Lower leg skin (tissue), 4 donors: ENCODE measurements at places on chromosomes 3 and 15.

DNA sequence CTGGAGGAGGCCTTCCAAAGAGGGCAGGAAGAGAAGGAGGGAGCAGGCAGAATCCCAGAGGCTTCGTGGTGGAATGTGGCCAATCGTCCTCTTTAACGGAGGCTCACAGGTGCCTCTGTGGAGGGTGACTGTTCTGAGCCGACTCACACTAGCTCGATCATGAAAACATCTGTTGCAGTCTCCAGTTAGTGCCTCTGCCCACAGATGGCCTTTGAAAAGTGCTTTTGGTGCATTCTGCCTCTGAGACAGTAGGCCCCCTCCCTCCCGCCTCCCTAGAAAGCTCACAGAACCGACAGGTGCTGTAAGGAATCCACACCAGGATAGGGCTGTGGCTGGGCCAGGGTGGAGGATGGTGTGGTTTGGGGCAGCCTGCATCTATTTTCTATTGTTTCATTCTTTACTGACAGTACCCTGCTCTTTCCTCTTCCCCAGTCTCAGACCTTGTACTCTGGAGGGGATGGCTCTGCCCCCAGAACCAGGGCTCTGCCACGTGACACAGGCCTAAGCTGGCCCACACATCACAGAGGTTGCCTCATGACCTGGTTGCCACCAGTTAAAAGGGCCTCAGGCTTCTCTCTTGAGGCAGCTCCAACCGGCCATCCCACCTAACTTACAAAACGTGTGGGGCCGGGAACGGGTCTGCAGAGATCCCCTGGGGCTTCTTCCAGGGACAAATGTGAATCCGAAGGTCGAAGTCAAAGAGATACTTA, 27.2 kb upstream of the PIGZ start:
- no peak for DNase-seq

- DNase-seq: peak; percentile 16
Measured at GRCh38 chr3:195240171-195240701, 30.7 kb downstream of the XXYLT1 start.

- DNase-seq: no peak
Measured at GRCh38 chr3:136714020-136714419, 38.2 kb downstream of the STAG1 start.

- no peak for DNase-seq
Measured at GRCh38 chr3:113659101-113659541, 37.3 kb downstream of the USF3 start.

- DNase-seq: no peak
Measured at GRCh38 chr15:98904544-98904943, 103.0 kb downstream of the PGPEP1L start.

DNA sequence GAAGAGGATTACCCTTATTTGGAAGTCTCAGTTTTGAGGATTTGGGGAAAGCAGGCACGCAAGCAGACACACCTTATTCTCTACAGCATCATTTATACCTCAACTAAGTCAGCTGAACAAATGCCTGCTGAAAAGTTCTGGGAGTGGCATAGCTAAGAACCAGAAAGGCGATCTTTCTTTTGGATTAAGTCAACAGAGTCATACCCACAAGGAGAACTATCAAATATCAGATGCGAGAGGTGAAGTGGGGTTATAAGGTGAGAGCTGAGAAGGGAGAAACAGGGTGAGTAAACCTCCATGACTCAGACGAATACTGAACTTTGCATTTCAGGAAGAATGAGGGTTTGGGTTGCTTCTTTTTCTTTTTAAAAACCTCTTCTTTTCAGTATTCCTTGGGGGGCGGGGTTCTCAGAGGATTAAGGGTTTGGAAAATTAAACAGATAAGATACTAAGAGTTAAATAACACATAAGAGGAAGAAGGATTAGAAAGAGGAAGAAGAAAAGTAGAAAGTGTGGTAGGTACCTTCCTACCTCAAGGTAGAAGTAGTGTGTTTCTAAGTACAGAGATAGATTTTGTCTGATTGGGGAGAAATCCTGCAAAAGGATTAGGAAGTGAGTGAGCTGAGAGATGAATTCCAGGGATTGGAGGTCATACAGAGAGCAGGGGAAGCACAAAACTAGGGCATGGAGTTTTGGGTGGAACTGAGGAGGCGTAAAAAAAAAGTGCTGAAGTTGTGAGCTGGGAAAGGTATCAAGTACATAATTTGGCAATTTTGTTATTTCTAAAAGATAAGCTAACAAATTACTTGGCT, 41.3 kb upstream of the ICE2 start:
- DNase-seq: no peak

- no peak for DNase-seq
Measured at GRCh38 chr3:21645121-21645897, 105.7 kb downstream of the ZNF385D start.

- no peak for DNase-seq
Measured at GRCh38 chr15:90893175-90894090, 9.1 kb downstream of the FES start.

GRCh38 chr3:63886858-63887257, 23.2 kb downstream of the ATXN7 start:
- no peak for DNase-seq

- DNase-seq: no peak
Measured at GRCh38 chr15:68419301-68420175, 12.4 kb downstream of the ITGA11 start.

- DNase-seq: no peak
Measured at GRCh38 chr3:94004301-94004910, 24.0 kb downstream of the STX19 start.

- DNase-seq: no peak
Measured at GRCh38 chr3:15050405-15051092, 14.6 kb downstream of the MRPS25 start.

GRCh38 chr3:38545550-38545949, 49.4 kb downstream of the EXOG start:
- DNase-seq: peak; percentile 53

DNA sequence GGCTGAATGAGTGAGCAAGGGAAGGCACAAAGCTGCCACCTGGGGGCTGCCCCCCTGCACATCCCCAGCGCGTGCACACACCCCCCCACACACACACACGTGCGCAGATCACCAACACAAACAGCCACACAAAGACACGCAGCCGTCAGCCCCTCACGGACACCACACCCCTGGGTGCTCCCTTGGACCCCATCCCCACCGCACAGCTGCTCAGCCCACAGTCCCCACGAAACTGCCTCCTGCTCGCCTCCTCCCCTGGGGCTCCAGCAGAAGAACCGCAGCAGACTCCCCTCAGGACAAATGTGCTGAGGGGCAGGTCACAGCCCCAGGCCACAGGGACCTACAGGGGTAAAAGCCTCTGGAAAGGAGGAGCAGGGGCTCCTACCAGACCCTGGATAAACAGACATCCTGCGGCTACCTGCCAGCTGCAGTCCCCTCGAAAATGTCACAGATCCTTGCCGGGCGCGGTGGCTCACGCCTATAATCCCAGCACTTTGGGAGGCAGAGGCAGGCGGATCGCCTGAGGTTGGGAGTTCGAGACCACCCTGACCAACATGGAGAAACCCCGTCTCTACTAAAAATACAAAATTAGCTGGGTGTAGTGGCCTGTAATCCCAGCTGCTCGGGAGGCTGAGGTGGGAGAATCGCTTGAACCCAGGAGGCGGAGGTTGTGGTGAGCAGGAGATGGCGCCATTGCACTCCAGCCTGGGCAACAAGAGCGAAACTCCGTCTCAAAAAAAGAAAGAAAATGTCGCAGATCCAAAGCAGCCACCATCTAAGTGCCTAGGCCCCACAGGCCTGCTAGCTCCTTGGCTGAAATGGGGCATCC, 6.5 kb downstream of the TWF2 start:
- no peak for DNase-seq

- no peak for DNase-seq
Measured at GRCh38 chr3:10494180-10494579, 11.2 kb downstream of the ATP2B2 start.

DNA sequence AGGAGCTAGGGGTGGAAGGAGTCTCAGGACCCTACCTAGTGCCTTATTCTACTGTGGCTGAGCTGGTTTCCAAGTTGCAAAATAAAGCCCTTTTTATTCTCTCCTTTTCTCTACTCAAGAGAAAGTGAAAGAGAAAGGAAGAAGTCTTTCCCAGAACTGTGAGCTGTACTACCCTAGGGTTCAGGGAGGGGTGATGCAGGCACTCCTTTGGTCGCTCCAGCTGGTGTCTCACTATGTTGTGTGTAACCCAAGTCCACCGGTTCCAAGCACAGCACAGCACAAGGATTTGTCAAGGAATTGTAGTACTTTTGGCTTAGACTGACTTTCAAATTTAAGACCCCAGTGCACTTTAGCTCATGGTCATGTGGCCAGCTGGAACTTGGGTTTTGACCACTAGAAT, 1721.7 kb downstream of the OTOL1 start:
- DNase-seq: no peak

GRCh38 chr3:47802734-47803479, at the start of gene DHX30:
TSS of gene DHX30 (plus strand) at chr3:47803138. CDS start at chr3:47810684, 7,546 bp downstream.
- peak; percentile 96 for DNase-seq

DNA sequence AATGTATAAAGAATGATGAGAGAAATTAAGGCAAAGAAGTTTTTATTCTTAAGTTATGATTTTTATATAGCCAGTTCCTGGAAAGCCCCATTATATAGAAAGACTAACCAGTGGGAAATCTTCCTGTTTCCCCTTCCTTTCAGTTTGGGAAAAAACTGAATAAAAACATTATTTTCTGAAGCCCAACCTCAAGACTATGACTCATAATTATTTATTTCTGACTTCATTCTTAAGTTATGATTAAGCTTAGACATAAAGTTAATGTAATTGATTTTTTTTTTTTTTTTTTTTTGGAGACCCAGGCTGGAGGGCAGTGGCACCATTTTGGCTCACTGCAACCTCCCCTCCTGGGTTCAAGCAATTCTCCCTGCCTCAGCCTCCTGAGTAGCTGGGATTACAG, 55.8 kb downstream of the TRPC1 start:
- DNase-seq: no peak

GRCh38 chr15:68479870-68480269, 47.9 kb upstream of the ITGA11 start:
- peak; percentile 43 for DNase-seq

DNA sequence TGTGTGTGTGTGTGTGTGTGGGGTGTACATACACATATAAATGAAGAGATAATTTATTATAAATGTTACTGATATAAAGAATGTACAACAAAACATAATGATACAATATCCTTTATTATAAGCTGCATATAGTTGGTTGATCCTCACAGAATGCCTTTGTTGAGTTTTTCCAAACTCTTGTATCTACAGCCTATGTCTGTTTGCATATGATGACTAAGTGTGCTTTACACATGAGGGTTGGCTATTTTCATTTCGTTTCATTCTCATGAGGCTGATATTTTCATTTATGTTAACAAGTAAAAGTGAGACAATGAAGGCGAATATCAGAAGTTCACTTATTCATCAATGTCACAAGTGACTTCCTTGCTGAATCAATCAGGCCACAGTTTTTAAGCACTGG, 45.1 kb downstream of the TM2D3 start:
- DNase-seq: no peak
